DMS53 (cell line): ENCODE measurements at places on chromosomes 3 and 15.
A peak's percentile ranks its signal among the peaks of the same experiment; 100 is the strongest.

DNA sequence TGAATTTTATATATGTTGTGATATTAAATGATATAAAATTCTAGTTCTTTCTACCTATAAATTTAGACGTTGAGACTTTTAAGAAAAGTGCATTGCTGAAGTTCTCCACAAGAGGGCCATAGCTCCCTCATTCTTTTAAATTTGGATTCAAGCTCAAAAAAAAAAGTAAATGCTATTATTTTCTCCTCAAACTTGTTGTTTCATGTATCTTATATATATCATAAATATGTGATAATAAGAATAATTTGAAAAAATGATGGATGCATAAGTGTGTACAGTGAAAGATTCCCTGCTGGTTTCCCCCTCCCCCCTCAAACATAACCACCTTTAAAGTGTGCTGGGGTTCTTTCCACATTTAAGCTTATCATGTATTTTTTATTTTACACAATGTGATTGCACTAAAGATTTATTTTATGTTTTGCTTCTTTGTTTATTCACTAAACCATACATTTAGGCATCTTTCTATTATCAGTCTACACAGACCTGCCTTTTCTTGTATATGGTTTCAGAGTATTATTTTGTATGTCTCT, 769.4 kb upstream of the GOLIM4 start:
- peak; percentile 53 for DNase-seq

GRCh38 chr3:121926380-121926779, 32.2 kb downstream of the SLC15A2 start:
- DNase-seq = no peak

DNA sequence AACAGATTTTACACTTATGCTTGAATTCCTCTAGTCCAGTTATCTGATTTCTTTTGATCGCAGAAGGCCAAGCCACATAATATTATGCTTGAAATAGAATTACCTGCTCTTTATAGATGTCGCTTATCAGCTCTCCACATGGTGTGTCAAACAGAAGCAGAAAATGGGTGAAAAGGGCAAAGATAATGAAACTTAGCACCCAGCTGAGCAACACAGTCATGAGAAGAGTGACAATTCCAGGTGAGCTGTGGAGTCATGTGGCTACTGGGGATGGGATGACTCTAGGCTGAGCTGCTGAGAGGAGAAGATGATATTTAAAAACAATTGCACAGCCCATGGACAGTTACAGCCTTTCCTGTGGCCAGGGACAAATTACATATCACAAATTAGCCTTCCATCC, 398.7 kb upstream of the PDZRN3 start:
- no peak for DNase-seq

- no peak for DNase-seq
Observed at GRCh38 chr3:99943931-99944761, 126.5 kb downstream of the CMSS1 start.

DNA sequence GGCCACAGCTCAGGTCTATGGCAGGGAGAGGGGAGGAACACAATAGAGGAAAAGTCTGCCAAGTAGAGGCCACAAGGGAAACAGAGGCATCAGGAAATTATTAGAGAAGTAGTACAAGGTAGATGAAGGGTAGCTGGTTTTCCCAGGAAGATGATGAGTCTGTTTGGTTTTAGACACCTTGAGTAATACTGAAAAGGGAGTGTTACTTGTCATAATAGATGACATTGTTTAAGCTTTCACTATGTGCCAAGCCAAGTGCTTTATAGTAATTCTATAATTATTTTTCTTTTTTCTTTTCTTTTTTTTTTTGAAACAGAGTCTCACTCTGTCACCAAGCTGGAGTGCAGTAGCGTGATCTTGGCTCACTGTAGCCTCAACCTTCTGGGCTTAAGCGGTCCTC, 13.7 kb downstream of the PXK start:
- DNase-seq = no peak

DNA sequence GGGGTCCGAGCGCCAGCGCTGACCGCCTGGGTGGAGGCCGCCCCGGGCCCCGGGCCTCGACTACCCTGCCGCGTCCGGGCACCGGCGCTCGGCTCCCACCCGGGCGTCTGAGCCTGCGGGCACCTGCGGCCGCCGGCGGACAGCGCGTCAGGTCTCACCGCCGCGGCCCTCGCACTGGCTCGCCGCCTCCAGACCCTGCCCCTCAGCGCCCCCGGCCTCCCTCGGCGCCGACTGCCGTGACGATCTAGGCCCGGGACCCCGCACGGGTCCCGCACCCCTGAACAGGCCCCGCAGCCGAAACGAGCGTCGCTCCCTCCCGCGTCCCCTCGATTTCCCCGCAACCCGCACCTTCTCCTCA, 297 bp downstream of the PRC1 start:
- DNase-seq = peak; percentile 51

- peak; percentile 5 for DNase-seq
Observed at GRCh38 chr3:101836652-101837598, 12.4 kb upstream of the NFKBIZ start.

- no peak for DNase-seq
Observed at GRCh38 chr3:169405076-169405475, 258.4 kb downstream of the MECOM start.

- DNase-seq = peak; percentile 28
Observed at GRCh38 chr3:45599424-45599886, 4.9 kb downstream of the LIMD1 start.

DNA sequence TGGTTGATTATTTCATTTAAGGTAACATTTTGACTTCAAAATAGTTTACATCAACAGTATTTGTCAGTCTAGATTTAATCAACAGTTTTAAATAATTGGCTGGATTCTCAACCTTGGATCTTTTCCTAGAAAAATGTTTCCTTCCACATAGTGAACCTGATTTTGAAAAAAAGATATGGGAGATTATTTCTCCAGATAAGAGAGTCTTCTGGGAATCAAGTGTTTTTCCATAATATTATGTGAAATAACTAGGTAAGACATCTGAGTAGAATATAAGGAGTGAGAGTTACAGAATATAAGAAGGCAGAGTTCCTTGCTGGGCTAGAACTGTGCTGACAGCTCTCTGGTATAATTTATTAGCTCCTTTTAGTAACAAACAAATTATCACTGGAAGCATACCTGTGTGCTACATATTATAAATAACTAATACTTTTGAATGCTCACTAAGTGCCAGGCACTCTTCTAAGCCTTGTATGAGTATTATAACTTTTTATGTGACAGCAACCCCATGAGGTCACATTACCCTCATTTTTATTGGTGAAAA, 18.8 kb upstream of the TNFSF10 start:
- no peak for DNase-seq
